ENCODE measurements at places on chromosomes 11 and 22.
A peak's percentile ranks its signal among the peaks of the same experiment; 100 is the strongest.

- DNase-seq = no peak
These were observed 70.8 kb downstream of the WNT11 start for GRCh38 chr11:76135491-76135890.

- peak; percentile 91 for DNase-seq
These were observed 1.1 kb upstream of the CD6 start for GRCh38 chr11:60970369-60970774.

DNA sequence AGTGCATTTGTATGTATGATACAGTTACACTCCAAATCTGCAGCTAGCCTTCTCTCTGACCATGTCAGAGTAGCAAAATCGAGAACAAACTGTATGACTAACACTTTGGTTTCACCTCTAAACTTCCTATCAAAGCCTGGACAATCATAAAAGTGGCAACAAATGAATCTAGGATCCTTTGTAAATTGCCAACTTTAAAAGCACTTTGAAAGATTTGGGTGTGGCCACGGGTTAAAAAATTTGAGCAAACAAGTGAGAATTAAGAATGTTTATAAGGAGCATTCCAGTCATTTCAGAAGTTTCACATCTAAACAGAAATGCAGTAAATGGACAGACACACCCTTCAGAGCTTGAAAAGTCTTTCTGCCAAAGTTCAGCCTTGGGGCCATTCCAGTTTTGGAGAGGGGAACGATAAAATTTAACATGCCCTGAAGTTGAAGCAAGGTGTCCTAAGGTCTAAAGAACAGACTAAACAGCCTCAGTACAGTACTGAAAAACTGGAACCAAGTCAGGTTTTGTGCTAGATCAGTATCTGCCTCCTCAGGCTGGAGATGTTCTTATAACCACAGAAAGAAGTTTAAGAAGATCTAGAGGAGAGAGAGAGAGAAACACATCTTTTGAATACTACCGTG lies 181.9 kb upstream of the BDNF start:
- no peak for DNase-seq

DNA sequence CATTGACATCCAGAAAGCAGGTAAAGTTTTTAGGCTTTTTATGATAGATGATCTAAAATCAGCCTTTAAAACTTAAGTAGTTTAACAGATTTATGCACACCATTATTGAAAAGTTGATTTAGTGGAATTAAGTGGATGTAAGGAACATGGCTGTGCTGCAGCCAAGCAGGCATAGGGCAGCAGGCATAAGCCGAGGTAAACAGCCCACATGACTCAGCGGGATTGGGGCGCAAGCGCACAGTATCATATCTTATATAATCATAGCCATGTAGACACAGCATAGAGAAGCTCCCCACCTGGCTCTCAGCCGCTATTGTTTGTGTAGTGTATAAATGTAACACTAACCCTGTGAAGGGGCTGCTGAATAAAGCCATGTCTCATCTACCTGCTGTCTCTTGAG lies 157.5 kb downstream of the WNT11 start:
- DNase-seq = peak; percentile 34

- DNase-seq = peak; percentile 72
These were observed 57.8 kb upstream of the ALDH3B2 start for GRCh38 chr11:67732045-67732787.

DNA sequence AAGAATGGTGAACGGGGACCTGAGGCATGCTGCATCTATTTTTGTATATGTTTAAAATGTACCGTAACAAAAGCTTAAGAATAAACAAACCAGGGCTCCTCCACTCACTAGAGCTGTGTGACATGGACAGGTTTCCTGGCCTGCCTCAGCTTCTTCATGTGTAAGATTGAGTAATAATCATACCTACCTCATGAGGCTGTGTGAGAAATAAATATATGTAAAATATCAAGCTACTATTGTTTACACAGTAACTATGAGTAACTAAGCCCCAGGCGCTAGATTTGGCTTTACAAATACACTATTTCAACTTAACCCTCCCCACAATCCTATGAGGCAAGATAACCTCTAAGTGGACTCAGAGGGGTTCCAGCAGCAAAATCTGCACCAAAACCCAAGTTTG lies 66.4 kb downstream of the SMCO4 start:
- DNase-seq = no peak

DNA sequence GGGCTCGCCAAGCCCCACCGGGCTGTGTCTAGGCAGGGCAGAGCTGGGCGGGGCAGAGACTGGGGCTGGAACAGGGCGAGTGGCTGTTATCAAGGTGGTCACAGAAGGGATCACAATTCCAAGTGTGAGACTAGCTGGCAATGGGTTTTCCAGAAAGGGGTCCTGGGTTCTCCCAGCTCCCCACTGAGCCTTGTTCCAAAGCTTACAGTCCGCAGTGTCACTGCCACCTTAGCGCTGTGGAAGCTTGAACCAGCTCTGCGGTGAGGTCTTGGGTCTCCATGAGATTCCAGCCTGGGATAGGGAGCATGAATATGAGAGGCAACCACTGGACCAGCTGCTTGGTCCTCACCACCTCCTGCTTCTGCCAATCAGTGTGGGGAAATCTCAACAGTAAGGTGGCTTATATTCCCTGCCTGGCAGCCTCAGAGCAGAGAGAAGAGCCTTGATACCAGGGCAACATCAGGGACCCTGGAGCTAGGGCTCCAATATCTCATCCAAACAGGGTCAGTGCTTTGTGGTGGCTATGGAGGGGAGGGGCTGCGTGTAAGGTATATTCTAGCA lies 831 bp downstream of the CD44 start:
- no peak for DNase-seq

DNA sequence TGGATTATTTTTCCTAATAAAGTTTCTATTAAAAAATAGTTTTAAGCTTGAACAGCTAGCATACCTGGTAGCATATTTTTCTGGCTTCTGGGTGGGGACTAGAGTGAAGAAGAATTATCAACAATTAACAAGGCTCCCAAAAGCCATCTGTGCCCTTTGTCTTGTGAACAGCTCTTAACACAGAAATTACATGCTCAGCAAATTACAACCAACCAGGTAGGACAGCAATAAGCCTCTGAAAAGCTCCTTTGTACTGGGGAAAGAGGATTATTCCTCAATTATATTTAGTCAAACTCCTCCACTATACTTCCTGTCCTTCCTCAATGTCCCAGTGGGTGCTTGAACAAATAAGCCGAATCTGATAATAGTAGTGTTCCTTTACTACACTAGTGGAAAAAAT lies 162.8 kb downstream of the RAB38 start:
- no peak for DNase-seq

DNA sequence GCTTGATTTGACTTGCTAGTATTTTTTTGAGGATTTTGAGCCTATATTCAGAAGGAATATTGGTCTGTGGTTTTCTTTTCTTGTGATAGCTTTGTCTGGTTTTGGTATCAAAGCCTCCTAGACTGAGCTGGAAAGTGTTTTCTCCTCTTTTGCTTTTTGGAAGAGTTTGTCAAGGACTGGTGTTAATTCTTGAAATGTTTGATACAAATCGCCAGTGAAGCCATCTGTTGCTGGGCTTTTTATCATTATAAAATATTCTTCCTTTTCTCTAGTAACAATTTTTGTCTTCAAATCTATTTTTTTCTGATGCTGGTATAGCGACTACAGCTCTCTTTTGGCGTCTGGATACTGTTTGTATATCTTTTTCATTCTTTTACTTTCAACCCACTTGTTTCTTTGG lies 45.2 kb downstream of the MPPED1 start:
- no peak for DNase-seq

Measured in activated CD4-positive, alpha-beta T cell treated with anti-CD3 and anti-CD28 coated beads for 36 hours (primary cell).